ENCODE measurements at places on chromosomes 16 and 17. TPM values are rescaled to one million over a fixed set of nuclear protein-coding genes. Genes with fewer than 3 reads are reported as not detected.

DNA sequence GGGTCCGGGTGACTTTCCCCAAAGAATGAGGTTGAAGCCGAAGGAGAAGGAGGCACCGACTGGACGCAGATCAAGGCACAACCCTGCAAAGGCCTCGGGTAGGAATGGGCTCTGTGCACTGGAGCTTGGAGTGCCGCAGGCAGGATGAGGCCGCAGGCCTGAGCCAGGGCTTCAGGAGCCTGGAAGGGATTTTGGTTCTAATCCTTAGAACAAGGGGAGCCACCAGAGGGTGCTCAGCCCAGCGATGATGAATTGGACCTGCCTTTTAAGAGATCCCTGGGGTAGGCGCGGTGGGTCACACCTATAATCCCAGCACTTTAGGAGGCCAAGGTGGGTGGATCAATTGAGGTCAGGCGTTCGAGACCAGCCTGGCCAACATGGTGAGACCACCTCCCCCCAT is 8.1 kb downstream of the CIBAR2 start:
- DNase-seq: no peak

Gene TBC1D3G
- not detected for total RNA-seq

DNA sequence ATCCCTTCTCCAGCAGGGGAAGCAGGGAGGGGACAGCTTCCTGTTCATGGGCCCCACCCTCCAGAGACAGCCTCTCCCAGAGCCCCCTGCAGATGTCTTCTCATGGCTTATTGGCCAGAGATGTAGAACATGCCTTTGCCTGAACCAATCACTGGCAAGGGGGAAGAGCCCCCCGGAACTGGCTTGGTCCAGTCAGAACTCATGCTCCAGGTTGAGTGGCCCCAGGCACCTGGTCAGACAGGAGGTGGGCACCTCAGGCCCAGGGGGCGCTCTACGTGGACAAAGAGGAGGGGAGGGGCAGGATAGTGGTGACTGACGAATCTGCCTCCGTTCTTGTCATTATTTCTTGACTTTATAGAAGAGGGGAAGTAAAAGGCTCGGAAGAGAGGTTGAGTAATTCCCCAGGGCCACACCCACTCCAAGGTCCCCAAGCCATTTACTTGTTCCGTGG is 23.6 kb downstream of the RAB11FIP4 start:
- DNase-seq: no peak

DNA sequence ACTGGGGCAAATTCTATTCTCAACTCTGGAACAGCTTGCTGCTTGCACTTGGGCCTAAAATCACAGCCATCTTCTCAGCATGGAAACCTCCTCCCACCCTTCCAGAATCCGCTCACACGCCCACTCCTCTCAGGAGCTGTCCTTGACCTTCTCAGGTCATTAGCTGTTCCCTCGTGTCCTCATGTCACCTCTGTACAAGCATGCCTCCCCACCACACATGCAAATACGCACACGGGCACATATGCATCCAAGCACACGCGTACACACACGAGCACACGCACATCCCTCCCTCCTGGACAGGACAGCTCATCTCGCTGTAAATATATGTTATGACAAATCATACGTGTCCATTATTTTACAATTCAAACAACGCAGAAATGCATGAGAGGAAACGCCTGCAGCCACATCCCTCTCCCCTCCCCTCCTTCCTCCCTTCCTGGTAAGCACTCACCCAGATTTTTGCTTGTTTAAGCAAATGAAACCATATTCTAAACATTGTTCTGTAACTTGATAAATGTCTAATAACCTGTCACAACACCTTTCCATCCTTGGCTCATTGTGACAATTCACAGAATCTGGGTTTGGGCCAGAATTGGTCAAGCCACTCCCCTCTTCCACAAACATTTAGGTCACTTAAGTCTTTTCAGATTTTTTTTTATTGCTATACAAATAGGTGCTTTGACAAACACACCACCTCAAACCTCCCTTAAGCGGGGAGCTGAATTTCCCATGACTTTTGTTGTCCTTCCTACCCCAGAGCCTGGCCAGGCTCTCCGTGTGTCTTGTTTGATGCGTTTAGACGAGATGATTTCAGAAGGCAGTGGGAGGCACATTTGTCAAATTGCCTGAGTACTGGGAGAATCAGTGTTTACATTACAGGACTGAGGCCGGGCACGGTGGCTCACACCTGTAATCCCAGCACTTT is 41.7 kb downstream of the DNAH17 start:
- no peak for DNase-seq

DNA sequence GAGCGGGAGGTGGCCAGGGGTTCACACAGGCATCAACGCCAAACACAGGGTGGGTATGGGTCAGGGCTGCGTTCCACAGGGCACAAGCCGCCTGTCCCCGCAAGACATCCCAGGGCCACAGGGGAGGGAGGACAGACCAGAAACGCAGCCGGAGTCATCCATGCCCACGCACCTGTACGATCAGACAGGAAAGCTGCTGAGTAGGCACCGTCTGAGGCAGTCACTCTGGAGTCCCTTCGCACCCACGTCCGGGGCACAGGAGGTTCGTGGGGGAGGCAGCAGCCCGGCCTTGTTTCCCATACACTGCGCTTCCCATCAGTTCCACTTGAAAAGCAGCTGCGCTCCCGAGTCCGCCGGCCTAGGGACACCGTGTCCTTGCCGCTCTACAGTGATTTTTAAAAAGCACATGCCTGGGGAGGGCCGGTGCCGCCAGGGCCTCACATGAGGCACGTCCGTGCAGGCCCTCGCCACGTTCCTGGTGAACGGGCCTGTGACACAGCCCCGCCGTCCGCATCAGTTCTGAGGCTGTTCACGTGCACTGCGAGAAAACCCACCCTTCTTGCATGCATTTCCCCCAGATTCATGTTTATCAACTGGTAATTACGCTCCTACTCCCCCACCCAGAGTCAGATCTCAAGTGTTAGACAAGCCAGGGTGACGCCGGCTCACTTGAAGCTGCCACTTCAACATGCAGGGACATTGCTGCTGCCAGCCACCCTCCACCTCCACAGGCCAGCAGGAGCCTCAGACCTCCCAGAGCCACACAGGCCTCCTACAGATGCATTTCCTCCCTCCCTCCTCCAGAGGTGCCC is 34.8 kb downstream of the WDR45B start:
- DNase-seq: no peak

Measured in Caki2 (cell line).